ENCODE measurements at places on chromosomes 5 and 9.

DNA sequence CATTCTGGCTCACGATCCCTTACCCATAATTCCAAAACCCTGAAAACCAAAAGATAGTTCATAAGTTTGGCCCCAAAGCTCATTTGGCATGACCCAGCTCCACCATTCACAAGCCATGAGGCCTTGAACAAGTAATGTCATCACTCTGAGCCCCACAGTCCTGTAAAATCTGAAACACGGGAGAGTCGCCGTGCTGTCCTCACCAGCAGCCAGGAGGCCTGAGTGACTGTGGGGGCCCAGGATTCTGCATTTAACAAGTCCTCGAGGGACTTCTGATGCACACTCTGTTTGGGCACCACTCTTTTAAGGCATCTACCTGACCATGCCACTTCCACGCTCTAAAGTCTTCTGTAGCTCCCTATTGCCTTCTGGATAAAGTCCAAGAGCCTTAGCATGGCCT, 40.8 kb downstream of the DUSP1 start:
- no peak for DNase-seq

DNA sequence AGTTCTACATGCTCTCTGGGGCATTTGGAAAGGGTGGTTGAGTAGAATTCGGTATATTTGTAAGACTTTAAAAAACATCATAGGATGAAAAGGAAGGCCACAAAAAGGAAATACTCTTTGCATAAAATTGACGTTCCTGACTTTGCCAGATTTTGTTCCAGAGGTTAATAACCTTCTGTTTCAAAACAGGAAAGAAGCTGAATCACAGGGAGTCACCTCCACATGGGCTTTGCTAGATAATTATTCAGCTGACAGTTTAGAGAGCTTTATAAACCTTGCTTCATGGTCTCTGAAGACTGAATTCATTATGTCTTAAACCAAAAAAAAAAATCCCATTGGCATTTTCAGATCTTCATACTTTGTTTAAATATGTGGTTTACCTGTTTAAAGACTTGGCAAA, 203.7 kb downstream of the SEMA6A start:
- no peak for DNase-seq

- no peak for DNase-seq
Observed at GRCh38 chr9:22650946-22651345, 204.3 kb downstream of the DMRTA1 start.

DNA sequence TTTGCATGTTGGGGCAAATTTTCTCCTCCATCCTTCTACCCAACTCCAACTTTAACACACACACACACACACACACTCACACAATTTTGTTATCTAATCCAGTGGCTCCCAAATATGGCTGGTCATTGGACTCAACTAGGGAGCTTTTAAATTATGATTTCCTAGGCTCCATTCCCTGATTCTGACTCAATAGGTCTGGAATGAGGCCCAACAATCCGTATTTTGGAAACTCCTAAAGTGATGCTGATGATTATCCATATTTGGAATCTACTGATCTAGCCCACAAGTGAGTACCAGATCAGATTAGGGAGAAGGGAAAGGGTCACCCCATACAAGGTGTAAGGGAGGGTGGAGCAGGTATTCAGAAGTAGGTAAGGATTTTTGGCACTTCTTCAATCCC, 309.7 kb downstream of the TLE1 start:
- DNase-seq: no peak

- peak; percentile 50 for DNase-seq
Observed at GRCh38 chr5:56094579-56095361, 100.0 kb upstream of the IL6ST start.

DNA sequence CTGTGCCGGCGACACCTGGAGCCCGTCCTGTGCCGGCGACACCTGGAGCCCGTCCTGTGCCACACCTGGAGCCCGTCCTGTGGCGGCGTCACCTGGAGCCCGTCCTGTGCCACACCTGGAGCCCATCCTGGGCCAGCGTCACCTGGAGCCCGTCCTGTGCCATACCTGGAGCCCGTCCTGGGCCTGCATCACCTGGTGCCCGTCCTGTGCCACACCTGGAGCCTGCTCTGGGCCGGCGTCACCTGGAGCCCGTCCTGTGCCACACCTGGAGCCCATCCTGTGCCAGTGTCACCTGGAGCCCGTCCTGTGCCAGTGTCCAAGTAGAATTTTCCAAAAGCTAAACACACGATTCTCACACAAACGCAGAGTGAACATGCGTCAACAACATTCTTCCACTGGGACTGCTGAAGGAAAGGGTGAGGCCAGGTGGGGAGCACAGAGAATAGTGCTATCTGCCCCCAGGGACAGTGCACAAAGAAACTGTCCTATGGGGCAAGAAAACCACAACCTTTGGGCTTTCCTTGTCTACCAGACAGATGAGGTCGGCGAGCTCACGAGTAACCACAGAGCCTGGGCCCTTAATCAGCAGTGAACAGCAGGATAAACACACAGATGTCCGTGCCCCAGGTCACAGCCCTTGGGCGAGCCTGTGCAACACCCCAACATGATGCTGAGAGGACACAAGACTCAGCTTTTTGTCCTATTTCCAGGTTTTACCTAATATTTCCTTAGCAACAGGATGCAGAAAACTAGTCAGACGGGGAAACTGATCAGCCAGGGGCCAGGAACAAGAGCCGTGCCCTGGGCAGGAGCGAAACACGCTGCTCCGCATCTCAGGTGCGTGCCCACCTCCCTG, 7.9 kb downstream of the QSOX2 start:
- no peak for DNase-seq

- DNase-seq: no peak
Observed at GRCh38 chr9:86836797-86837196, 110.5 kb downstream of the GAS1 start.

- no peak for DNase-seq
Observed at GRCh38 chr9:27261517-27262211, 35.3 kb downstream of the EQTN start.

Measured in suppressor macrophage treated with lipopolysaccharide for 4 hours (primary cell).